ENCODE measurements at places on chromosomes 7 and 10.

DNA sequence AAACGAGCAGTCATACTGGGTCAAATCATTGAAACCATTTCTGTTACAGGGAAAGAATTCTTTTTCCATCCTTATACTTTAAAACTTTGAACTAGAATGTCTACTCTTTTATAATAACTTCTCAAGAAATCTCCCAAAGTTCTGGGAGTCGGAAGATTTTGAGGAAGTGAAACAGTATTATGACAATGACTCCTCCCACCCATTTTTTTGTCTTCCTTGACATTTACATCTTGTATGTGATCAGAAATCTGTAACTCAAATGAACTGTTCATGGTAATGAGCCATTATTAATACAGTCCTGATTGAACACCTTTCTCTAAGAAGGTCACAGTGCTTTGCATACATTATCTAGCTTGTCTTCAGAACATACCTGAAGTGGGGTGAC lies 227.4 kb downstream of the CELF2 start:
- no peak for DNase-seq

DNA sequence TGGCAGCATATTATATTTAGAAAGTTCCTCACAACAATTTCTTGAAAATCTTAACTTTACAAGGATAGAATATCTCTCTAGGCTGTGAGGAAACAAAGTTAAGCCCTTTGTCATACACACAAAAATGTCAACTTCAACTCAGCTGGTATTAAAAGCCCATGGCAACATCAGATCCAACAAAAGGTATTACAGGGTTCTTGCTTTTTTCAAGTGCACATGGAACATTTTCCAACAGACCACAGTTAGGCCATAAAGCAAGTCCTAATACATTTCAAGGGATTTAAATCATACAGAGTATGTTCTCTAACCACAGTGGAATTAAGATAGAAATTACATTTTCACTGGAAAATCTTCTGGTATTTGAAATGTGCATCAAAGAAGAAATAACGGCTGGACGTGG lies 71.9 kb upstream of the OIT3 start:
- no peak for DNase-seq

GRCh38 chr10:106635947-106636346 lies 528.6 kb downstream of the SORCS1 start:
- no peak for DNase-seq

DNA sequence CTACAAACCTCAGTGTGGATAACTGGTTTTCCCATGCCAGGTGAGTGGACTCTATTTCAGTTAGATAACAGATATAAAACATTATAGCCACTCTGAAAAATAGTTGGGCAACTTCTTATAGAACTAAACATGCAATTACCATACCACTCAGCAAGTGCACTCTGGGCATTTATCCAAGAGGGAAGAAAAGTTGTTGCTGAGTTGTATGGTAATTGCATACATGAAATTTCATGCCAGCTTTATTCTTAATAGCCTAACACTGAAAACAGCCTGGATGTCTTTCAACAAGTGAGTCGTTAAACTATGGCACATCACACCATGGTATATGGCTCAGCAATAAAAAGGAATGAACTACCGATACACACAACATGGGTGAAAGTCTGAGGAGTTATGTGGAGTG lies 10.6 kb upstream of the UPP1 start:
- no peak for DNase-seq

- no peak for DNase-seq
Measured at GRCh38 chr10:94315024-94315451, 47.7 kb downstream of the NOC3L start.

DNA sequence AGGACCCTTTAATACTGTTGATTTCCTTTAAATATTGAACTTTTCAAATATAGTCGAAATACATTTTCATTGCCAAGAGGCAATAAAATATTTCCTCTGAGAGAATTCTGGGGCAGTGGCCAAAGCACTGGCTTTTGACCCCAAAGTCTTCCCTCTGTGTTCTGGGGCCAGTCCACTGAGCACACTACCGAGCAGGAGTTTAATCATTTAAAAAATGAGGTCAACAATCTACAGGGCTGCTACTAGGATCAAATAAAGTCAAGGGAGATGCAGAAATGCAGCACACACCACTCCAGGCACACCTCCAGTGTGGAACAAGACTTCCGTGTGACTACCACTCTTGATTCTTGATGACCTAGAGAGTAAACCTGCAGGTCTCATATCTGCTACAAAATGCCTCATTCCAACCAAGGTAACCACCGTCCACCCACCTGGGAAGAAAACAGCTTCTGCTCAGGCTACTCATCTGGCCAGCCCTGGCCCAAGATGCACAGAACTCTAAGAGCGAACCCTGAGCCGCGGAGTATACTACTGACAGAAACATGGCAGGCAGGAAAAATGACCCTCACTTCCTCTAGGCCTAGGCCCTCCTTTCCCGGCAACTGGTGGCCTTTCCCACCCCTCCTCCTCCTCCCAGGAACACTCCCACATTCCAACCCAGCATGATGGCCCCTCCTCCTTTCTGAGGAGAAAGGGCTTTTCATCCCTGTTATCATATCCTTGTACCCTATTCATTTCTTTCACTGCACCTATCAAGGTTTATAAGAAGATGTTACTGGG lies 97.7 kb downstream of the ALOX5 start:
- no peak for DNase-seq

GRCh38 chr7:37212556-37212955 lies 236.1 kb downstream of the ELMO1 start:
- no peak for DNase-seq

DNA sequence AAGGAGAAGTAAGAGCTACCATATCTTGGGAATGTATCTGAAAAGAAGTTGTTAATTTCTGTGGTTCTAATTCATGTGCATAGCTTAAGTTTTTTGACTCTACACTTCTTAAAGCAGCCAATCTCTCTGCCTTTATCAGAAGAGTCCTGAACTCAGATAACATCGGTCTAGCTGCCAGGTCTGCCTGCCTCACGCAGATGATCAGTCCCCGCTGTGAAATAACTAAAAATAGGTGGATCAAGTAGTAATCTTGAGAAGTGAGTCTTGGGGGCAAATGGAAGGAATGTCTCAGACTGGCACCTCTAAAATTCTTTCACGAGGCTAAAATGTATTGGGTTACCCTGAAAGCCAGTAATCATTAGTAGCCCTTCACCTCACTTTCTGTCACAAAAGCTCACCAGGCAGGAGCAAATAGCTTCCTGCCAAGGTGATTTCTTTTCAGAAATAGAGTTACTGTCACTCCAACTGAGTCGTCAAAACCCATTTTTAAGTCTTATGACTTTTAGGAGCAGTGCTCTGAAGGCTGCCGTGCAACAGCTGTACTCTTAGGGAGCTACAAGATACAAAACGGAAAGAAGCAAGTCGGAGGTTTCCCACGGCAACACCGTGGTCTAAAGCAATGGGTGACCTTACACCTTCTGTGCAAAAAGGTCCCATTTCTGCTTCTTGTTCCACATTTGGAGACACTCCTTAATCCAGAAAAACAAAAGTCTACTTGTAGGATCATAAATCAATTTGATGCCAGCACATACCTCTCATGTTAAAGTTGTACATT lies 85.2 kb downstream of the ABCB5 start:
- DNase-seq: no peak

DNA sequence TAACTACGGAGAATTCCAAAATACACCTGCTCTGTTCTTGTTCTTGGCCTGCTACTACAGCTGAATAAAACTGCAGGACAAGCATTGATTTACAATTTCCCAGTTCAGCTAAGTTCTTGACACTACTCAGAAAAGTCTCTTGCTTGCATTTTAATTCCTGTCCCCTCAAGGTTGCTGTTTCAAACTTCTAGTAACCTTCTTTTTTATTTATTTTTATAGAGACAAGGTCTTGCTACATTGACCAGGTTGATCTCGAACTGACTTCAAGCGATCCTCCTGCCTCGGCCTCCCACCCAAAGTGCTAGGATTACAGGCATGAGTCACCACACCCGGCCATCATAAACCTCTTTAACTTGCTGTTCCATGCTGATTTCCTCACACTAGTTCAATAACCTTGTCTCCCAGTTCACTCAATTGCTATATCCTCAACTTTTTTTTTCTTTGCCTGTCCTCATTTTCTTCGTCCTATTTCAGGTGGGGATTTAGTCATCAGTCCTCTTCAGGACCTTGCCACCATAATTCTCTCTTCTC lies 79.9 kb downstream of the ARHGAP21 start:
- DNase-seq: no peak
